A549 treated with RU486 at 1 μM for 4 hours (cell line): ENCODE measurements at places on chromosomes 11 and 22. TPM values are rescaled to one million over a fixed set of nuclear protein-coding genes. Genes with fewer than 3 reads are reported as not detected.

The C22orf15 gene
- total RNA-seq, result not detected in 5 replicates

The OTUB1 gene
- 106 to 132 TPM (median 127 TPM) in 5 replicates for total RNA-seq

The FAM180B gene
- total RNA-seq, result 0.07 TPM in 1 of 5 replicates, not detected in the others

The HBE1 gene
- 0.25 TPM in 1 of 5 replicates, not detected in the others for total RNA-seq

The DMC1 gene
- 2.6 to 6.1 TPM (median 5.0 TPM) in 5 replicates for total RNA-seq

The OR8B8 gene
- total RNA-seq, result not detected in 5 replicates

The BDNF gene
- total RNA-seq, result 5.6 to 9.5 TPM (median 7.5 TPM) in 5 replicates

The MMP3 gene
- total RNA-seq, result 0.31 to 0.45 TPM in 2 of 5 replicates, not detected in the others

The PRDM10 gene
- total RNA-seq, result 1.4 to 2.2 TPM (median 1.7 TPM) in 5 replicates

The MAPK8IP2 gene
- 2.2 to 4.2 TPM (median 3.8 TPM) in 5 replicates for total RNA-seq

The HMBS gene
- 45.4 to 52.9 TPM (median 51.2 TPM) in 5 replicates for total RNA-seq

The BLID gene
- total RNA-seq, result not detected in 5 replicates

The GPR83 gene
- 0.05 to 0.22 TPM (median 0.05 TPM) in 4 of 5 replicates, not detected in the other for total RNA-seq

The EFEMP2 gene
- total RNA-seq, result 0.45 to 0.88 TPM (median 0.85 TPM) in 5 replicates

The RASL10A gene
- total RNA-seq, result 0.16 to 0.35 TPM (median 0.16 TPM) in 3 of 5 replicates, not detected in the others
